ENCODE measurements at places on chromosomes 3 and 15.

- DNase-seq, result no peak
Measured at GRCh38 chr3:134126153-134126552, 96.4 kb upstream of the SLCO2A1 start.

DNA sequence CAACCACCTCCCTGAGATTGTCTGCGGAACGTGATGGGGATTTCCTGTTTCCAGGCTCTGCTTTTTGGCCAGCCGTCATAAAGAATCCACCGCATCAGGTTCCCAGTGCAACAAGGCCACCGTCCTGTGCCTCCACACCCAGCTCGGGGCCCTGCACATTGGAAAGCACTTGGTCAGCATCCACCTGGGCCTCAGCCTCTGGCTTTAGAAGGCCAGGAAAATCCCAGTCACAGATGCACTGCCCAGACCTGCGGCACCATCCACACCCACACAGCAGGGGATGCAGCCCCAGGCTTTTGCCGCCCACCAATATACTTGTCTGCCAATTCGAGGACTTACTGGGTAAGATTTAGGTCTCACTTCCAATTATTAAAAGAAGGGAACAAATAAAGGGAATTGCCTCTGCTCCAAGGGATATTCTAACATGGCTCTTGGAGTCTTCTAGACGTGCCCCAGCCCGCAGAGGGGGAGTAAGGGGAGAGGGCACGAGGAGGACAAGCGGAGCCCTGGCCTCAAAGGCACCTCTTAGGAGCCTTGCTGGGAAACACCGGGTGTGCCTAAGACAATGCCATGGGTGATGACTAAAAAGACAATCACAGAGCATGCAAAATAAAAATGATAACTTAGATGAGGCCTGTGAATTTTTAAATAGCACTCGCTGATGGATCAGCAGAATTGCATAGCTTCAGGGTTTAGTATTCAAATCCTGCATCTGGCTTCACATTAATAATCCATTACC, 169.2 kb downstream of the FOXP1 start:
- DNase-seq, result no peak

- no peak for DNase-seq
Measured at GRCh38 chr3:107662124-107662507, 139.4 kb downstream of the BBX start.

- peak; percentile 33 for DNase-seq
Measured at GRCh38 chr15:89128320-89129122, 40.3 kb downstream of the ABHD2 start.

DNA sequence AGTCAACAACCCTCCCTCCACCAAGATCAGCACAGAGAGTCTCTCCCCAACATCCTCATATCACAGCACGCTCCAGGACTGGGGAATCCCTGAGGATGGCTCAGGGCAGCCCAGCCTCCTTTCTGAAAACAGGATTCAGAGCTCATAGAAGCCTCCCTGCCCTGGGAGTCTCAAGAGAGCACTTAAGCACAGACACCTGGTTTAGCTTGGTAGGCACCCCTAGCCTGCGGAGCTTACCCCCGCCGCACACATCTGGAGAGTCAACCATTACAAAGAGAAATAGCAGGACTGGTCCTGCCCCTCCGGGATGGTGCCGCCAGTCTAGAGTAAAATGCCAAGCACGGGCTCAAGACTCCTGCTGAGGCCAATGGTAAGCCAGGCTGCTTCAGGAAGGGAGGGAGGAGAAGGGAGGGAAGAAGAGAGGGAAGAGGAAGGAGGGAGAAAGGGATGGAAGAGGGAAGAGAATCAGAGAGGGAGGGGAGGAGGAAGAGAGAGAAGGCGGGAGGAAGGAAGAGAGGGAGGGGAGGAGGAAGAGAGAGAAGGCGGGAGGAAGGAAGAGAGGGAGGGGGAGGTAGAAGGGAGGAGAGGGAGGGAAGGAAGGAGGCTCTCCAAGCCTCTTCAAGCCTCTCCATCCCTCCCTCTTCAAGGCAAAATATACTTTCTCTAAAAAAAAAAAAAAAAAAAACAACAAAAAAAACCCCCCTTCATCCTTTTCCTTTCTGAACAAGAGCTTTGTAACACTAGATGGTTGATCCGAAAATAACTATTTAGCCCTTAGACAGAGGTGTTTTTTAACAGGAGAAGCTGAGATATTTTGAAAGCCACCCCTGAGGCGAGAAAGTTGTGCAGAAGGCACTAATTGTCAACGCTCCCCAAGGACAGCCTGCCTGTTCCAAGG, 278.6 kb upstream of the TLE3 start:
- no peak for DNase-seq

DNA sequence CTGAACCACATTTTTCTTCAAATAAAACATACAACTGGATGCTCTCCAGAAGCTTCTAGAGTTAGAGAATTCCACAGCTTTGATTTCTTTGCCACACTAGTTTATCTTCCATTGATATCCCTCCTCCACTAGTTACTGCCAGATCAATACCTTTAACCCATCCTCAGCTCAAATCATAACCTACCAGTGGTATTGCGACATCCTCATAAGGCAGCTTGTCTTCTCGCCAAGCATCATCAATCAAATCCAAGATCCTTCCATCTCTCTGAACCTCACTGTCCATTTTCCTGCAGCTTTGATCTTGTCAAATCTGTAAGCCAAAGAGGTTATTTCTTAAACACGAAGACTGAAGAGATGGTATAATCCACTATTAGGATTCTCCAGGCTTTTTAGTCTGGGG, 3.2 kb downstream of the ANAPC13 start:
- no peak for DNase-seq

- DNase-seq, result no peak
Measured at GRCh38 chr3:153166206-153166605, 4.2 kb downstream of the RAP2B start.

DNA sequence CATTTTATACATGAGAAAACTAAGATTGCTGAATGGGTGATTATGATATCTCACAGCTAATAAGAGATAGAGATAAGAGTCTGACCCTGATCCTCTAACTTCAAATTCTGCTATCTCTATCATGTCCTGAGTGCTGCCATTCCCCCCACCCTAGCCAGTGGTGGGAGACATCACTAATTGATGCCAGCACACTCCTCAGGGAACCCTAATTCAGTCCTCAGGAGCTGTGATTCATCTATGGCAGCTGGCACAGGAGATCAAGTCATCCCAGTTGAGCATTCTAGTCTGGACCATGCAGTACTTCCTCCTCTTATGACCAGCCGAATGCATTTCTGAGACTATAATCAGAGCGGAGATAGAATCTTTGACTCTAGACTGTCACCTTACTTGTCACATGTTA, 71.9 kb downstream of the SYNM start:
- no peak for DNase-seq

- no peak for DNase-seq
Measured at GRCh38 chr15:101120473-101120872, 131.4 kb downstream of the CHSY1 start.

DNA sequence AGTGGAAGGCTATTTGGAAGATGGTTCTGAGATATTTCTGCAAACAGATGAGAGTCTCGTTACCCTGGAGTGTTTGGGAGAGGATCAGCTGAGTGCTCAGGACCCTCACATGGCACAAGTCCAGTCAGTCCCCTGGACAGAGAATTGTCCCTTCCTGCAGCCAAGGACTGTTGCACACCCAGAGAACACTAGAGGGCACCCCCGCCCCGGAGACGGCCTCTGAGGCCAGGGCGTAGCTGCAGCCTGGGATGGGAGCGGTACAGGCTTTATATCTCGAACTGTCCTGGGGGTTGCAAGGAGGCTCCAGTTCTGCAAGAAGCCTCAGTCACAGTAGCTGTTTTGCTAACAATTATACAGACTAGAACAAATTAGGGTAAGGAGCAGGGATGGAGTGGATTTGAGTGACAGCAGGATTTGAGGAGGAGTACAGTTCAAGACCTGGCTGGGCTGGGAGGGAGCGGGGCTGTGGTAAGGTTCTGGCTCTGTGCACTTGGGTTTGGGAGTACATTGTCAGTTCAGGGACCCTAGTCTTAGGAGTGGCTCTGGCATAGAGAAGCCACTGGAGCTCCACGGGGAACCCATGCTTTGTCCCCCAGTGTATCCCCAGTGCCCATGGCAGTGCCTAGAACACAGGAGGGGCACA, 67.6 kb upstream of the HACD2 start:
- peak; percentile 62 for DNase-seq

DNA sequence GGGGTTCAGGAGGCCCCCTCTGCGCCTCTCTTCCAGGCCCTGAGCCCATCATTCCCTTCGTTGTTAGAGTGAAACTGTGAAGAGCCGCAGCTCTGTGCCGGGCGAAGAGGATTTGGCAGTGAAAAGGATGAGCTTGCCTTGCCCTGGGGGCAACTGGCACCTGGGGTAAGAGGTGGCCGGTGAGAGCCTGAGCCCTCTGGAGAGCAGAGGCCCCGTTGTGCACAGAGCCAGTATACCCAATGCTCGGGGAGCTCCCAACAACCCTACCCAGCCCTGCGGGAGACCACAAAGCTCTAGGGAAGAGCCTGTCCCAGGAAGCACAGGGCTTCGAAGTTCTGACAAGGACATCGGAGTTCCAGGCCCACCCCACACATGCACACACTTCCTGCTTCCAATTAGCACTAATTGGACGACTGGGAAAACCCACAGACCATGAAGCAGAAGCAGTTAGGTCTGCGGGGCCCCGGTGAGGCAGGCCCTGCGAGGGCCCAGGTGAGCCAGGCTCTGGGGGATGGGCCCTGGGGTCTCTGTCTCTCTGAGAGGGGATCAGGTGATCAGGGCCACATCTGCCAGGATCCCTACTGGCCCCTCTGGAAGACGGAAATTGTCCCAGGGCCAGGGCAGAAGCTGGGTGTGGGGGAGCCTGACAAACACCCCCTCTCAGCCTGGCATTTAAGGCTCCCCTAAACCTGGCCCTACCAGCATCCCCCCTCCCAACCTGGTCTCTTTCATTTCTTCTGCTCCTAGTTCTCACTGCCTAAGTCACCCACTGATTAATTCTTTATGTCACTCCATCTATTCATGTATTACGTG, 27.9 kb upstream of the SFMBT1 start:
- DNase-seq, result no peak

DNA sequence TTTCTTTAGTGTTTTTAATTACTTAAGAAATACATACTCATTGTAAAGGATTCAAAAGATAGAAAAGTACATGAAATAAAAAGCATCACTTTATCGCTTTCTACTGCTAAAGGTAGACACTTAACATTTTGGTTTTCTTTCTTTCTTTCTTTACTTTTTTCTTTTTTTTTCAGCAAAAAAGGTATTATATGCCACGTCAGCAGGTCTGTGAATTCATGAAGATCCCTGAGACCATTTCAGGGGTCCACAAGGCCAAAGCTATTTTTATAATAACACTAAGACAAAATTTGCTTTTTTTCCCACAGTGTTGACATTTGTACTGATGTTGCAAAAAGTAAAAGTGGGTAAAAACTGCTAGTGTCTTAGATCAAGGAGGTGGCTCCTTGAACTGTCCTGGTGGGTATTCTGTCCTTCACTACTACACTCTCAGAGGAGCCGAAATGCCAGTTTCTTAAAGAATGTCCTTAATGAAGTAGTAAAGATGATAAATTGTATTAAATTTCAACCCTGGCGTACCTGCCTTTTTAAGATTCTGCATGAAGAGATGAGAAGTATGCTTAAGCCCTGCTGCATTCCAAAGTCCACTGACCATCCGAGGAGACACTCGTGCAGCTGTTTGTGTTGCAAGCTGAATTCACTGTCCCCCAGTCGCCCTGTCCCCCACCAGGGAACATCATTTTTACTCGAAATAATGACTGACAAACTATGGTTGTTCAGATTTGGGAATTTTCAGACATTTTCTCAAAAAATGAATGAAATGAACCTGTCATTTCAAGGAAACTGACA, 106.7 kb upstream of the PIAS1 start:
- peak; percentile 37 for DNase-seq

- DNase-seq, result no peak
Measured at GRCh38 chr15:82882273-82882928, 70.1 kb downstream of the HOMER2 start.

All from HepG2 (cell line).